ENCODE measurements at places on chromosomes 1 and 21.

DNA sequence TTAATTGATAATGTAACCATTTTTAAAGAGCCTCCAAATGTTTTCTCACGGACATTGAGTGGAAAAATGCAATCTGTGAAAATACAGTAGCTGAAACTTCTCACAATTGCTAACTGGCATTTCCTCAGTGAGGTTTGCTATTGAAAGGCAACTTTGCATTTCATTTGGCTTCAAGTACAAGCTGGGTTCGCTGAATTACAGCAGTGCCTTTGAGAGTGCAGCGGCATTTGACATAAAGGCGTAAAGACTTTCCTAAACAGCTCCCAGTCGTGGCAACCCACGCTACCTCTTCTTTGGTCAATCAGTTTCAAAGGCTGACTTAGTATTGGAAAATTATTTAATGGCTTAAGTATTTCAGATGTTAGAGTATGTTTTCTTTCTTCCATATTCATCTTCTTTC is 39.3 kb upstream of the ZBTB18 start:
- DNase-seq, result no peak

GRCh38 chr1:200901796-200902444 is 7.2 kb downstream of the INAVA start:
- DNase-seq, result no peak

- no peak for DNase-seq
Measured at GRCh38 chr1:84504580-84505492, 1.4 kb upstream of the SPATA1 start.

DNA sequence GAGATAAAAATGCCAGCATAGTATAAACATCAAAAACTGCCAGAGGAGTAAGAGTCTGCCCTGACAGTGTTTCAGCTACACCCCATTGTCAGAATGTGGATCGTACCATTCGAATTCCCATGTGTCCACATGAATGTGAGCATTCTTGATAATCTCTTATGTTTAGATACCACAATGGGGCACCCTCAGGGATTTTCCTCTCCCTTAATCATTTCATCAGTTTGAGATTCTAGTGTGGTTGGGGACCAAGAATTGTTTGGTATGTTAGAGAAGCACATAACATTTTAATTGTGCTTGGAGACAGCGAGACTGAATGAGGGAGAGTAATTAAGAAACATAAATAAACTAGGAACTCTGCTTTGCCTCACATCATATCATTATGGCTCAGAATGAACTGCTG is 120.2 kb downstream of the ZC3H11B start:
- no peak for DNase-seq

GRCh38 chr1:225658041-225658440 is 5.1 kb upstream of the ENAH start:
- no peak for DNase-seq

DNA sequence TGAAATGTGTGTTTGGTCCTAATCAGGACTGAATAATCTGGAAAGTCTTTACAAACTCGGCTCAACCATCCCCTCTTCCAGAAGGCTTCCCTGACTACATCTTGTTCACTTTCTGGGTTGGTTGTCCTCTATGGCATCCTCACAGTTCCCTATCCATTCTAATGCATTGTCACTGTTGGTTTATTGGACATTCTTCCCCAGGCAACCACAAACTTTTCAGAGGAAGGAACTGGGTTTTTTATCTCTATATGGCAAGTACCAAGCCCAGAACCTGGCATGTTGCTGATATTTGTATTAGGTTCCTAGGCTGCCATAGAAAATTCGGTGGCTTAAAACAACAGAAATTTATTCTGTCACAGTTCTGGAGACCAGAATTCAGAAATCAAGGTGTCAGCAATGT is 363.5 kb upstream of the ST6GALNAC5 start:
- DNase-seq, result no peak

DNA sequence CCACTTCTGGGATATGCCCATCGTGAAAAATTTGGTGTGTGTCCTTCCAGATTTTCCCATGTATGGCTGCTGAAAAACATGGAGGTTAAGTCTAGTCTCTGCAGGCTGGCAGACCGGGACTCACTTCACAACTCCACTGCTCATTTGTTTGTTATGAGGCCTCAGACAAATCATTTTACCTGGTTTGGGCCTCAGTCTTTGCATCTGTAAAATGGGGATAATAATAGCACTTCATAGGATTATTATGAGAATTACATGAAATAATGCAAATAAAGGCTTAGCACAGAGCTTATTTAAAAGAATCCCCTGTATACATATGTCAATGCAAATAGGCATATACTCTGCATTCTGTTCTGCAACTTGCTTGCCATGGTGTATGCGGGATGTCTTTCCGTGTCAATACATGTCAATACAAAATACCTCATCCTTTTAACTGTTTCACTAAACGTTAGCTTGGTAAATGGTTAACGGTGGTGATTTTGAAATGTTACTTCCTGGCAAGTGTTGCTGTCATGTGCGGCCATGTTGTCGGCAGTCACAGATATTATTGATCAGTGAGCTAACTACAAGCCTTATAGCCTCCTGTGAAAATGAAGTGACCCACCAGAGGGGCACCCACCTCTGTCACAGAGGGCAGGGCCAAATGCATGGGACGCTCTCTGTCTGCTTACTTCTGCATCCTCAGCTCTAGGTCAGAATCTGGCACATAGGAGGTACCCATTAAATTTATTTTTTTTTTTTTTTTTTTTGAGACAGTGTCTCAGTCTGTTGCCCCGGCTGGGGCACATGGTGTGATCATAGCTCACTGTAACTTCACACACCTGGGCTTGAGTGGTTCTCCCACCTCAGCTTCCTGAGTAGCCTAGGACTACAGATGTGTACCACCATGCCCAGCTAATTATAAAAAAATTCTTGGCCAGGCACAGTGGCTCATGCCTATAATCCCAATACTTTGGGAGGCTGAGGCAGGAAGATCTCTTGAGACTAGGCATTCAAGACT is 4.3 kb downstream of the LCK start:
- DNase-seq, result no peak

DNA sequence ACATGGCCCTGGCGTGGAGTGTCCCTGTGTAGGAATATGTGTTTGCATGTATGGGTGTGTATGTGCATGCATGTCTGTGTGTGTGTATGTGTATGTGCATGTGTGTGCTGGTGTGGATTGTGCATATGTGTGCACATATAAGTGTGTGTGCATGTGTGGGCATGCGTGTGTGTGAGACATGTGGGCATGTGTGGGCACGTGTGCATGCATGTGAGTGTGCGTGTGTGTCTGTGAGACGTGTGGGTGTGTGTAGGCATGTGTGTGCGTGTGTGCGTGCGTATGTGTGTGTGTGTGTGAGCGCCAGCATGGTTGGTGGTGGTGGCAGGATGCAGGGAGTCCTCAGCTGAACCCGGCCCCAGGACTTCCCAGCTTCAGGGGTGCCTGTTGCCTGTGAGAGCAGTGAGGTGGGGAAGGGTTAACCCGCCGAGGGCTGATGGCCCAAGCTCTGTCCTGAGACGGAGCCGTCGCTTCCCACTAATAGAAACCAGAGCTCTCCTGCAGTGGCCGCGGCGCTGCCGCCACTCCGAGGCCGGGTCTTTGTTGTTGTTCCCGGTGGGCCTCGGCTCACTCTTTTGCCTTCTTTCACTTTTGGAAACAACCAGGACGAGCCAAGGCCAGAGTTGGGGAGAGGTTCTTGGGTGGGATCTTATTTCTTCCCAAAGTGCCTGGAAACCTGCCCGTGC is 143.6 kb upstream of the ARHGEF16 start:
- DNase-seq, result no peak

- DNase-seq, result no peak
Measured at GRCh38 chr1:9665193-9665592, 13.7 kb downstream of the PIK3CD start.

DNA sequence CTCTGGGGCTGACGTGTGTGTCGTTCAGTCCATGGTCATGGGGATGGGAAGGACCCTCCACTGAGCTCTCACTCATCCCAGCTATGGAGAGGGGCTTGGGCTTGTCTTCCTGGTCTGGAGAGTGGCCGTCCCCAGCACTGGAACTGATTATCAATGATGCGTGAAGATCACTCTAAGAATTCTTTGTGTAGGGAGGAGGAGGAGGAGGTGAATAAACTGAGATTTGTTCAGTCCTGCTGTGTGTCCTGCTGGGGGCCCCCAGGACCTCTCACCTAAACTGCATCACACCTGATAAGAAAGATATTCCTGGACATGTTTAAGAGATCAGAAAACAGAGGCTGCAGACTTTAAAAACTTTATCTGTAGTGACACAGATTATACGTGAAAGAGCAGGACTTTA is 21.2 kb downstream of the RHOU start:
- no peak for DNase-seq

- DNase-seq, result no peak
Measured at GRCh38 chr1:165376811-165377311, 20.3 kb upstream of the LMX1A start.

- DNase-seq, result no peak
Measured at GRCh38 chr1:56481140-56481694, 98.1 kb downstream of the PLPP3 start.

DNA sequence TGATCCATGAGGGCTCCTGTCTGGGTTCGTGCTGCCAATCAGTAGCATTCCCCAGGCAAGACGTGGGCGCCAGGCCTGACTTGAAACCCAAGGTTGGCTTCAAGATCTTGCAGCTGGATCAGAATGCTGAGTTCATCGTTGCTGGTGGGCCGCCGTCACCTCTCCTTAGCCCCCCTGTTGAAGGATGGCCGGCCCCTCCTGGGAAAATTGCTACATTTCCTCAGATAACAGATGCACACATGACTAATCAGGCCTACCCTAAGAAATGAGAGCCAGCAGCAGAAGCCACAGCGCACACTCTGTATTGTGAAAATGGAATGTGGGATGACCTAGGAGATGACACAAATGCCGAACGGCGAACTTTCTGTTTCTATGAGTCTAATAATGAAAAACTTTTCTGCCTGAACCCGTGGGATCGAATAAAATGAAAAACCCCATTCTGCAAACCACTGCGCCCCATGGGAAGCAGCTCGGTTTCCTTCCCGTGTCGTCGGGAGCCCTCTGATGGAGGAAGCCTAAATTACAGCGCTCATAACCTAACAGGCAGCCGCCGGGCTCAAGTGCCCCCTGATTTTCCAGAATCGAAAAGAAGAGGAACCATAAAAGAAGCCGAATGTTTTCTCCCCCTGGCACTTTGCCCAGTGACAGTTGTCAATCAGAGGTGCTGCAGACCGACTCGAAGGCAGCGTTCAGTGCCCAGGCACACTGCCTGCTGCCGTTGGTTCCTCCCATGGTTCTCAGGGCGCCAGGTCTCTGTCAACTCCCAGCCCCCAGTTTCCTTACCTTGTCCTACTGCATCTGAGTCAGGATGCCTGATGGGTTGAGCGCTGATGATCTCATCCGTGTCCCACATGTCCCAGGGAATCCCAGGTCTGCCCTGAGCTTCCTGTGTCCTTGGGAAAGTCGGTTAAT is 38.2 kb upstream of the H6PD start:
- DNase-seq, result peak; percentile 65

DNA sequence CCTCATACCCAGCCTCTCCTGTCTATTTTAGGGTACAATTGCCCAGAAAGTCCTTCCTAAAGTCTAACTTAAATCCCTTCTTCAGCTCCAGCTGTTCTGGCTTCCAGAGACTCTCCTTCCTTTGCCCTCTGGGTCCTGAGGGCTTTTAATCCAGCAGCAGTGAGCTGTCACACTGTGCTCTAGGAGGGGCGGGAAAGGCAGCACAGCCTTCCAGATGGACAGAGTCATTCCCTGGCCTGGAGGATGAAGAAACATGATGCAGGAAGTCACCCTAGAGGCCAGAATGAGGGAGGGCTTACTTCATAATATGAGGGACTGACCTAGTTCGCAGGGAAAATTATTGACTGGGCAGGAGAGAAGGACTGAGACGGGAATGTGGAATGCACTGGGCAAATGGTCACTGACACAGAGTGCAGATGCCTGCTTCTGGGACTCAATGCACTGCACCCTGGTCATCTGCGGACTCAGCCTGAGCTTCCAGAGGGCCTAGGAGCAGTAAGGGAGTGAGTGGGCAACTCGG is 1.3 kb downstream of the SH2D2A start:
- DNase-seq, result no peak

DNA sequence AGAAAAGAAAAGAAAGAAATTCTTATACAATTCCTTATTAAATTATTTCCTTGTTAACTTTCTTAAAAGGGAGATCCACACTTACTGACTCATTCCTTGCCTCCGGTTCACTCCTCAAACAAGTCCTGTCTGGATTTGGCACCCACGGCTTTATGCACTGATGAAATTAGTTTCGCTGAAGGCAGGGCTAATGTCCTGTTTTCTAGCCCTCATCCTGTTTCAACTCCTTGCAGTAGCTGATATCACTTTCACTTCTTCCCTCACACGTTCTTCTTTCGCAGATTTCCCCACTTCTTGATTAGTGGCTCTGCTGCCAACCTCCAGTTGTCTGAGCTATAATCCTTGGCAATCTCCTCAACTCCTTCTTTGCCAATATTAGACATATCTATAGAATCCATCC is 215.2 kb downstream of the URB2 start:
- no peak for DNase-seq

DNA sequence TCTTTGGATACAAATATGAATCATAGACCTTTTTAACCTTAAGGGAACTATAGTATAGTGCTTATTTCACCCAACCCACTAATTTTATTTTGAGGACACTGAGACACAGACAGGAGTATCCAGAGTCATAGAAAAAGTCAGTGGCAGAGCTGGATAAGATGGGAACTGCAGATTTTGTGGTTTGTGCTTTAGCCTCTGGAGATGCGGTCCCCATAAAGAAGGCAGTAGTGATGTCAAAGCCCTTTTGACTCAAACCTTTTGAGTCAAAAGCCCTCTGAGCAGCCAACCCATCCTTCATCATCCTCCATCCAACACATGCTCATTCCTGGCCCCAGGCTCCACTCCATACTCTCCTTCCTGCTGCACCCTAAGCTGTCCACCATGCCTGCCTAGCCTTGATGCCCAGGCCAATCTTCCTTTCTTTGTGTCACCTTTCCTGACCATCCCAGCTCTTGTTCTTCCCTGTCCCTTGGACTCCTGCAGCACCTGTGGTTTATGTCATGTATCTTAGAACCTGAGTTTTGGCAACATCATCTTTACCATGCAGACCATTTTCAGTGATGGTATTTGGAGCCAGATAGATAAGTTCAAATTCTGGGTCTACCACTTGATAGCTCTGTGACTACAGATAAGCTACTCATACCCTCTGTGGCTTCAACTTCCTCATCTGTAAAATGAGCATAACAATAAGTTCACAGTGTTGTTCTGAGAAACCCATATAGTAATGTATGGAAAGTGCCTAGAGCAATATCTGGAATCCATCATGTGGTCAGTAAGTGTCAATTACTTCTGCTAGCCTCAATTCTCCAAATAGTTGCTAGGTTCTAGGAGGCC is 20.1 kb downstream of the SLAMF1 start:
- DNase-seq, result no peak

- DNase-seq, result no peak
Measured at GRCh38 chr1:9473032-9473807, 66.0 kb upstream of the SLC25A33 start.

- no peak for DNase-seq
Measured at GRCh38 chr1:59316497-59317128, 19.7 kb downstream of the FGGY start.

GRCh38 chr1:18960821-18961220 is 4.3 kb upstream of the IFFO2 start:
- no peak for DNase-seq
